ENCODE measurements at places on chromosomes 11 and 22.

DNA sequence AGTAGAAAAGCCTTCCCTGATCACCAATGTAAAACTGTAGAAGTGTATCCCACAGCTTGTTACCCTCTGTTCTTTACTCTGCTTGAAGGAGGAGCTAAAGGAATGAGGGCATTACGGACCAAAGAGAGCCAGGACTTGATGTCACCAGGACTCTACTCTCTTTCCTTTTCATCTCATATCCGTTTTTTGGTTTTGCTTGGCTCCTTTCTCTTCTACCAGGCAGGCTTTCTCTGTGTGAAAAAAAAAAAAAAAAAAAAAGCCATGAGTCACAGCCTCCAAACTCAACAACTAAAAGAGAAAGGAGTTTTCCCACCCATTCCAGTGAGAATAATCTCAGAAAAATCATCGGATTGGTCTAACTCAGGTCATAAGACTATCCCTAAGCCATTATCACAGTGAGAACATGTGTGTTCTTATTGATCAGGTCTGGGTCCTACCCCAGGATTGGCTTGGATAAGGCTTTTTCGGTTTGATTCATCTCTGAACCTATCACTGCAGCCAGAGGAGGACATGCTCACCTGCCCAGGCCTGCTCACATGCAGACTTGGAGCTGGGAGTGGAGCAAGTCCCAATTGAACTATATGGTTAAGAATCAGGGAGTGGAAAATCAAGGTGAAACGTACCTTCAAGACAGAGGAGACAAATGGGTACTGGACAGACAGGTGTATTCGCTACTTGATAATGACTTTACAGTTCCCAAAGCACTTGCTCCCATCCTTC, 19.4 kb upstream of the LRRC55 start:
- no peak for DNase-seq

- no peak for DNase-seq
These were observed 768.8 kb downstream of the OPCML start for GRCh38 chr11:132763503-132763902.

DNA sequence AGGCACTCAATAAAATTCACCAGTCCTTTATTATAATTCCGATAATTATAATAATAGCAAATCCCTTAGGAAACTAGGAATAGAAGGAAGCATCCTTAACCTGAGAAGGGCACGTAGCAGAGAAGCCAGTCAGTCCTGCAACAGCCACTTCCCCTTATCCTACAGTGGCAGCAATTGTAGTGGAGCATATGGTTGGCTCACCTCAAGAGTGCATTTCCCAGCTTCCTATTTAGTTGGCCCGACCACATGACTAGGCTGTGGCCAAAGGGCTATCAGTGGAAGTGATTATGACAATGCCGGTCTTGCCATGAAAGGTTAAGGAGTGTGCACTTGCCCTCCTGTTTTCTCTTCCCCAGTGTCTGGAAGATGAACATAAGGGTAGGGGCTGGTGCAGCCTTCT, 27.0 kb downstream of the TESMIN start:
- DNase-seq: peak; percentile 14

DNA sequence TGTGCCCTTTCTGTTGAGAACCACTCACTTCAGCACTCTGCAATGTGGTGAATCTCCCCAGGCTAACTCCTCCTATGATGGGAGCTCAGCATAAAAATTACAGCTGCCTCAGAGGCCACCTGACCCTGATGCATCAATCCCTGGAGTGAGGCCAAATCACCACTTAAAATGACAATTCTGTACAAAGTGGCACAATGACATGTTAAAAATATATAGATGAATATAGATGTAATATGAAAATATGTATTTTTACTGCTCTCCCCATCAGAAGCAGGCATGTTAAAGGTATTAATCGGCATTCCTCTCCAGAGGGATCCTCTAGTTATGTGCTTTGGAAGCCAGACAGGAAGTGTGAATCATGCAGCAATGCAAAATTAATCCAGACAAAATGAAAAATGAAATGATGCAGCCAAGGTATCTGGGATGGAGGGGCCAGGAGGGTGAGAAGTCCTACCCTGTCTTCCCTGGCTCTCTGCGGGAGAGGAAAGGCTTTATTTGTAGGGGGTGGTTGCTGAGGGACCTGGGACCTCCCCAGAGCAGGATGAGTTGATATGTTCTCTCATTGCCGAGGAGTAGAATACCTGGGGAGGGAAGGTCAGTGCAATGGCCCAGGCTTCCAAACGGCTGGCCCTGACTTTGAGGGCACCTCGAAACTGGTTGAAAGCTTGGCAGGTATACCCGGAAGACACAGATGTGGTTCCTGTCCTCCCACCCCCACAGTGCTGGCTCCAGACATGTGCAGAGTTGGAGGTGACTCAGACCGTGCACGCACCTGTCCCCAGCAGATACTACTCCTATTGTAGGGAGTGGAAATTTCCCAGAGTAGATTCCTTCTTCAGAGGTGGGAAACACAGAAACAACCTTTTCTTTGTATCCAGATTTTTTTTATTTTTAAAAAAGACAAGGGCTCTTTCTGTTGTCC, 347.9 kb upstream of the NCAM1 start:
- no peak for DNase-seq

GRCh38 chr11:1298695-1299492, 10.5 kb downstream of the TOLLIP start:
- DNase-seq: no peak

GRCh38 chr11:19920982-19921381, 208.3 kb downstream of the NAV2 start:
- DNase-seq: no peak

- DNase-seq: no peak
These were observed 38.9 kb downstream of the RELT start for GRCh38 chr11:73414977-73415651.

- no peak for DNase-seq
These were observed 131.9 kb upstream of the MTNR1B start for GRCh38 chr11:92837595-92837994.

DNA sequence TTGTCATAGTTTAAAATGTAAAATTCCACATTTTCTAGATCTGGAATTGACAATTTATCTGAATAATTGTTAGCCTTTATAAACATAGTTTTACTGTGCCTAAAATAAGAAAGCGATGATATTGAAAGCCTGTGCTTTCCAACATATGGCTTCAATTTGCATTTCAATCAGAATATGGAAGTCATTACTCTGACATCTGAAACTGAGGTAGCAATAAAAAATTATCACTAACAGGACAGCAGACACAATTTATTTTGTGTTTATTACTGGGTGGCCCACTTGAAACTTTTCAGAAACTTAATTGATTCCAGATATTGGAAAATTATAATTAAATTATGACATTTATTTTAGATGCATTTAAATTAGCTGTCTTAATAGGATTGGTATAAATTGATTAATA, 78.5 kb downstream of the TMEM135 start:
- DNase-seq: no peak

GRCh38 chr11:35486934-35487333, 38.5 kb downstream of the PAMR1 start:
- no peak for DNase-seq

- DNase-seq: no peak
These were observed 14.8 kb downstream of the OR51E2 start for GRCh38 chr11:4682623-4683419.

DNA sequence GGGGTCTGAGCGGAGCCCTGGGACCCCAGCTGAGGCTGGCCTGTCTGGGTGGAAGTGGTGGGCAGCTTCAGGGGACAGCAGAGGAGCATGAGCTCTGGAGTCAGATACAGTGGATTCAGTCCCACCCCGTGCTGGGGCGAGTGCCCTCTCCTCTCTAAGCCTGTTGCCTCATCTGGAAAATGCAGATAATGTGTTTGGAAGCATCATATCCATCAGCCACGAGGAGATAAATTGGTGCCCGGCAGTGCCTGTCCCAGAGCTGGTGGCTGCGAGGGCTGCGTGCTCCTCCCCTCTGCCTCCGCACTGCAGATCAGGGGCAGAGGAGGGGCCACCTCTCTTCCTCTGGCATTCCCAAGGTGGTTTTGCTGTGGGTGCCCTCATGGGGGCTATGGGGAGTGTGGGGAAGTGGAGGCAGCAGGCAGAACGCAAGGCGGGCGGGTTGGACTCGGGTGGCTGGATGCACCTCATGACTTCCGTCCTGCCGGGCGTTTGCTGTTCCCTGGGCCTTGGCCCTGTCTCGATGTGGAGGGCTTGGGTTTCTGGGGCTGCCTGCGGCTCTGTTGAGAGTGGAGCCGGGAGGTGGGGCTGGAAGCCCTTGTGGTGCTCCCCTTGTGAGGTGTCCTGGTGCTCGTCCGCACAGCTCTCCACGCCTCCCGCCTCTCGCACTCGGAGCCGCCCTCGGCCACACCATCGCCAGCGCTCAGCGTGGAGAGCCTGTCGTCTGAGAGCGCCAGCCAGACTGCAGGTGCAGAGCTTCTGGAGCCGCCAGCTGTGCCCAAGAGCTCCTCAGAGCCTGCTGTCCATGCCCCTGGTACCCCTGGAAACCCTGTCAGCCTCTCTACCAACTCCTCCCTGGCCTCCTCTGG, 20.9 kb downstream of the MICALL1 start:
- no peak for DNase-seq

DNA sequence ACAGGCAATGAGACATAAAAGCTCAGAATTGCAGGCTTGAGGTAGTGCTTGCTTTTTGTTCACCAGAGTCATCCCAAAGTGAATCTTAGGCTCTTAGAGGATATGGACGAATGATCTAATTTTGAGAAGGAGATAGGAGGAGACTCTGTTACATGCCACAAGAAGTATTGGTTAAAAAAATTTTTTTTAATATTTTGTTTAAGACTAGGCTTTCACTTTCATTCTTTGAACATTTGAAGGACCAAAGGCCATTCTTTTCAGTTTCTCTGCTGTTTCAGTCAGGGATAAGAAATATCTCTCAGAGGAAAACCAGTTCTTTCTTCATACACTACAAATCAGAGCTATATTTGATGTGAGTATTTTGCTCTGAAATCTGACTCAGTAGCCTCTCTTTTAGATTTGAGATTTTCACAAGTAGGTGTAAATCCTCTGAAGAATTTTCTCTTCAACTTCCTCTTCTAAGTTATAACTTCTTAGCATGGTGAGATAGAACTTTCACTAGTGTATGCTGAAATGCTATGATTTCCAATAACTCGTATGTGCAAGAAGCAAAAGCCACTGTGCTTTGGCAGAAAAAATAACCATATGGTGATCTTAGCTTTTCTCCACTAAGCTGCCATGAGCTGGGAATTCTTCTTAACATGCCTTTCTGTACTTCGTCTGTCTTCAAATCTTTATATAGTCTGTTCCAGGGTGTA, 24.1 kb upstream of the FAM181B start:
- DNase-seq: no peak

DNA sequence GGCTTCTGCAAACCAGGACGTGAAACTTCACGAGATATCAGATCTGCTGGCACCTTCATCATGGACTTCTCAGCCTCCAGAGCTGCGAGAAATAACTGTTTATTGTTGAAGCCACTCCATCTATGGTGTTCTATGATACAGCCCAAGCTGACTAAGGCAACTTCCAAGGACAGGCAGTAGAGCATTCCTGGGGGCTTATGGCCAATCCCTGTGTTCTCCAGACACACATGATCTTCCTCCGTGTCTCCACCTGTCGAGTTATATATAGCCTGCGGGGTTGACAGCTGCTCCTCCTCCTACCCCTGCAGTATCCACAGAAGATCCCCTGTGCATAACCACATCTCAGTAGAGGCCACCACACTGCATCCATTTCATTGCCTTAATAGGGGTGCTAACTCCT, 11.0 kb downstream of the TP53AIP1 start:
- DNase-seq: peak; percentile 62

DNA sequence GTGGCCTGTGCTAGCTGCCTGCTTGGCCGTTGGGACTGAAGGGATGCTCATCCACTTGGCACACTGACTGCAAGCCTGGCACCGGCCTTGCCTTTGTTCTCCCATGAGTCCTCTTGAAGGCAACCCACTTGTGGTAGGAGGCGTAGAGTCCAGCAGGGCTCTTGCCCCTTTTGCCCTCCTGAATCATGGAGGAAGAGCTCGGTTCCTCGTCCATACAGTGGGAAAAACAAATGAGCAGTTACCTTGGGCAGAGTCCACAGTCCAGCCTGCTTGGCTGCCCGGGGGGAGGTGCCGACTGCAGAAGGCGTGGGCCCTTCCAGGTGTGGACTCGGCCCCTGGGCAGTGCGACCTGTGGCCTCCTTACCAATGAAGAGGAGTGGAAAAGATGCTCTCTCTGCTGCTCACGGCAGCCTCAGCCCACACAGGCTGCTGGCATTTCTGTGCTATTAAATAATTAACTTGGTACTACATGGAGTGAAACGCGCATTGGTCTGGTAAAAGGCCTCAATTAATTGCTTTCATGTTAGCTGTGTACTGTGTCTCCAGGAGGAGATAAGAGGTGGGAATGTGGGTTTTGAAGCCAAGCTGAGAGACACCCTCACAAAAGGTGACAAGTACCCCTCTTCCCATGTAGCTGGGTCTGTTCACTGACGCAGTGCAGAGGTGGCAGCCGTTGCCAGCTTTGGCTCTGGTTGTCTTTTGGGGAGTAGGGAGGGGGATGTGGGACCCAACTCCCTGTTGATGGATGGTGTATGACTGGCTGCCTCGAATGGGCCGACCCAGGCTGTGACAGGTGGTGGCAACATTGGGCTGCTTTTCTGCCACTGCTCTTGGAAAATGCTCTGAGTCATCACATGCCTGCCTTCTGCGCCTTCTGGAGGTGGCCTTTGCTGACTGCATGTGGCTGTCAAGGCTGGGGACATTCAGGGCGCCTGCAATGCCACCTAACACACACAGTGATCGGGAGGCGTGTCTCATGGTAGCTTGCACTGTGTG, 26.8 kb upstream of the B3GAT1 start:
- no peak for DNase-seq

DNA sequence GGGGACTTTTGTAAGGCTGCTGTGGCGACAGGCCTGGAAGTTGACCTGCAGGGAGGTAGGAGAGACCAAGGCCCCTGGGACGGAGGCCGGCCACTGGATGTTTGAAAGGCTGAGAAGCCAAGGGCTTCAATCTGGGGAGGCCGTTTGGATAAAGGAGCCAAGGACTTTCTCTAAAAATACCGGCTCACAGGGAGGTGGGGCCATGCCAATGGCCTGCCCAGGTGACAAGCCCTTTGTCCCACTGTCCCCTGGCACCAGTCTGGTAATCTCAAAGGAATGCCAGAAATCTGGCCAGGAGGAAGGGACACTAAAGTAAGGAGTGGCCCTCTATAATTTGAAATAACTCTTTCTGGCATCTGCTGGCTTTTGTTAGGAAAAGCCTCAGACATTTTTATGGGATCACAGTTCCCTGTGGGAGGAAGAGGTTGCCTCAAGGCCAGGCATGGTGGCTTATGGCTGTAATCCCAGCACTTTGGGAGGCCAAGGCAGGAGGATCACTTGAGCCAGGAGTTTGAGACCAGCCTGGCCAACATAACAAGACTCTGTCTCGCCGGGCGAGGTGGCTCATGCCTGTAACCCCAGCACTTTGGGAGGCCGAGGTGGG, 1.9 kb upstream of the CHKA start:
- DNase-seq: no peak

DNA sequence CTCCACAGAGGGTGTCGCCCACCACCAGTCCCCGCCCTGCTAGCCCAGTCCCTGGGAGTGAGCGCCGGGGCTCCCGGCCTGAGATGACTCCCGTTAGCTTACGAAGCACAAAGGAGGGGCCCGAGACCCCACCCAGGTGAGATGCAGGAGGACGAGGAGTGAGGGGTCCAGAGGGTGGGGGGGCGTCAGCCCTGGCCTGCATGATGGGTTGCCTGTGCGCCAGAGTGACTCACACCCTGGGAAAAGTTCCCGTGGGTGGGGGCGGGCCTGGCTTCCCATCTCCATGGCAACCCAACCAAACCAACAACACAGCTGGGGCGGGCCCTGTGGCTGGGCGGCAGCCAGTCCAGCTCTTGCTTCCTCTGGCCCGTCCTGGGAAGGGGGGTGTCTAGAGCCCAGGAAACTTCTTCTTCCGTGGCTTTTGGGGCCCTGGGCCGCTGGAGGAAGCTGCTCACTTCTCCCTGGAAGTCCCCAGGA, 4.5 kb downstream of the GAS2L1 start:
- DNase-seq: no peak

- DNase-seq: no peak
These were observed 15.0 kb upstream of the SORL1 start for GRCh38 chr11:121437018-121437685.

Measured in NCI-H524 treated with DMSO at 0.1 percent for 48 hours (cell line).